ENCODE measurements at places on chromosomes 2 and 18.

DNA sequence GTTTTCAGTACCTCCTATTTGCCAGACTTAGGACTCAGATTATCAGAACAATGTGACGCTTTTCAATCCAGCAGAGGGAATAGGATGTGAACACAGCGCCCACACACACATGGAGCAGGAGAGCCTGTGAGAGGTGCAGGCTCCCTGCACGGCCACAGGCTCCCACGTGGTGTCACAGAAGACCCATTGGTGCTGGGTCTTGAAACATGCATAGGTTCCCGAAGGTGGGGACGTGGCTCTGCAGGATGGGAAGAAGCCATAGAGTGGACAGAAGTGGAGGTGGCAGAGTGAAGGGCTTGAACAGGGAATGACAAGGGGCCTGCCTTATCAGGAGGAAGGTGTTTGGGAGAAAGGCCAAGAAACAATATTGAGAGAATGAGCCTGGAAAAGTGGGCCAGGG lies 78.5 kb upstream of the BCL2L11 start:
- DNase-seq = no peak

- no peak for DNase-seq
These were observed 203.7 kb downstream of the HDAC4 start for GRCh38 chr2:239197146-239197545.

- DNase-seq = peak; percentile 10
These were observed 18.6 kb downstream of the THADA start for GRCh38 chr2:43576981-43577892.

DNA sequence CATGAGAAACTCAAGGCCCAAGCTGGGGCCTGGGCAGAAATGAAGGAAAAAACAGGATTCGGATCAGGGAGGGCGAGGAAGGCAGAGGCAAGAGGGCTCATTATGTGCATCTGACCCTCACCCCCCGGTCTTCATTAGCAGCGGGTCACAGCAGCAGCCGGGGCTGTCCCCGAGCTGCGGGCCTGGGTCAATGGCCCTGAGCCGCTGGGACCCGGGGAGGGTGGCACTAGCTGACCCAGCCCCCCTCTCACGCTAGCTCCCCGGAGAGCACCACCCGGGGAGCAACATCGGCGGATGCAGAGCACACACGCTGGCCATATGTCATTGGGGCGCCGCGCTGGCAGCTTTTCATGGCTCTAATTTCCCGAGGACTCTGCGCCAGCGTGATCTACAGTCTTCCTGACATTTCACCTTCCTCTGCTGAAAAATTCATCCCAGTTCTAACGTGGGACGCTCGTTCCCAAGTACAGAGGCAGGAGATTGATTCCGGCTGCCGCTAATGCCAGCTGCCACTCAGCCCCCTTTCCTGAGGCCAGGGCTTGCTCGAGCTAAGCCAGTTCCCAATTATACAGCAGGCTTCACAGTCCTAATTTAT lies 63.7 kb downstream of the EIPR1 start:
- no peak for DNase-seq

DNA sequence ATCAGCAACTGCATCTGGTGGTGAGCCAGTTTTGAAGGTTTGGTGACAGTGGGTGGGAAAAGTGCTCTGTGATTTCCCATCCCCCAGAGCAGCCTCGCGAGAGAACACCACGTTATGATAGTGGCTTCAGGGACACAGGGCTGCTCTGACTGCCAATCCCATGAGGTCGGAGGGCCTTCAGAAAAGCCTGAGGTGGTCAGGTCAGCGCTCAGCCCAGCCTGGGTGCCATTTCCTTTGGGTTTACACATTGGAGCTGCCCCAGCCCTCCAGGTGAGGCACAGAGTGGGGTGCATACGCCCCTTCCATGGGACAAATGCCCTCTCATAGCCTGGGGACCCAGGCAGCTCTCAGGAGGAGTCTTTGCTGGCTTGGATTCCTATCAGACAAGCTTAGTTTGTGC lies 126.8 kb downstream of the KCTD1 start:
- DNase-seq = no peak

DNA sequence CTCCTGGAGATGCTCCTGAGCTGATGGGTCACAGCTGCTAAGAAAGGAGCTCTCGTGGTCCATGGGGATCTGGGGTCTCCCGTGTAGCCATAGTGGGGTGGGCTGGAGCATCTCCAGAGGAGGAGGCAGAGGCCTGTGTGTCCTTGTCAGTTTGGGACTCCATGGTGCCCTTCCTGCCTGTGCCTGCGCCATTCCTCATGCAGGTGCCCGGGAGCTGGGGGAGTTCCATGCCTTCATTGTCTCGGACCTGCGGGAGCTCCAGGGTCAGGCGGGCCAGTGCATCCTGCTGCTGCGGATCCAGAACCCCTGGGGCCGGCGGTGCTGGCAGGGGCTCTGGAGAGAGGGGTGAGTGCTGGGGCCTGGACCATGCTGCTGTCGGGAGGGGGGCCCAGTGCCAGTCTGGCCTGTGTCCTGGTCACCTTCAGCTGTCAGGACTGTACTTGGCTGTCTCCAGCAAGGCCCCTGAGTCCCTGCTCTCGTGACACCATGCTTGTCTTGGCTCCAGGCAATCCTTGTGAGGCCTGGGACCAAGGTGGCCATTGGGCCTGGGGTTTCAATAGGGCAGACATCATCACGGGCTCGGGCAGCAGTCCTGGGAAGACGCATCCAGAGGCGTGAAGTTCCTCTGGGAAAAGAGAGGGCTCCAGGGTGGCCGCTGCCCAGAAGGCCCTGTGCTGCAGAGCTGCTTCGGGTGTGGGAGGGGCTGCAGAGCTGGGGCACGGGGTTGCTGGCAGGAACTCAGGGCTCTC lies 7.3 kb downstream of the CAPN10 start:
- DNase-seq = peak; percentile 0

- no peak for DNase-seq
These were observed 62.7 kb downstream of the PKP4 start for GRCh38 chr2:158519481-158519880.

DNA sequence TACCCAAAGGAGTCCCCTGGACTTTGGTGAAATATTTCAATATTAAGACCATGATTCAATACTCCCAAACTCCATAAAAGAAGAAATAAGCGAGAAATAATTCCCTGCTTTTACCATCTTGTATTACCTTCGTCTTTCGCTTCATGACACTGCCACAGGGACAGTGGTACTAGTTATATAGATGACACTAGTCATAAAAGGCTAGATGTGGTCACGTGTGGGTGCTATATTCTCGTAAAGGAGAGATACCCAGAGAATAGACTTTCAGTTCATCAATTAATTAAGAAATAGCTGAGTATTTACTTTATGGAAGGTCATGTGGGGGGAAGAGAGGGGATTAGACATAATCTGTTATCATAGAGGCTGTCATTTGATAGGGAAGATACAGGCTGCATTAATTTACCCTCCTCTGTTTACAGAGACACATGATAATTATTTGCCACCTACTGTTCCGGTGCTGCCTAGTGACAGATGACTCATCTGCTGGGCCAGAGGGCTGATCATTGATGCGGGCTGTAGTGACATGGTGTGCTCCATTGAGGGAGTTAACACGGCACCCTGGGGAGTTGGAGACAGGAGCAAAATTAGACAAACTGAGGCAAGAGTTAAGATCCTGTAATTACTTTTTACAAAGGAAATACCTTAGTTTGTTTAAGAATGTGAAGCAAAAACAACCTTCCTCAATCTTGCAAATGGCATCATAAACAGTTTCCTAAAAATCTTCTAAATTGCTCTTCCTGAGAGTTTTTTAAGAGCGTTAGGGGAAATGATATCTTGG lies 78.2 kb upstream of the ITGB6 start:
- DNase-seq = no peak

GRCh38 chr18:56975276-56975675 lies 171.6 kb upstream of the BOD1L2 start:
- no peak for DNase-seq

GRCh38 chr2:111707700-111708099 lies 176.3 kb downstream of the ANAPC1 start:
- no peak for DNase-seq

DNA sequence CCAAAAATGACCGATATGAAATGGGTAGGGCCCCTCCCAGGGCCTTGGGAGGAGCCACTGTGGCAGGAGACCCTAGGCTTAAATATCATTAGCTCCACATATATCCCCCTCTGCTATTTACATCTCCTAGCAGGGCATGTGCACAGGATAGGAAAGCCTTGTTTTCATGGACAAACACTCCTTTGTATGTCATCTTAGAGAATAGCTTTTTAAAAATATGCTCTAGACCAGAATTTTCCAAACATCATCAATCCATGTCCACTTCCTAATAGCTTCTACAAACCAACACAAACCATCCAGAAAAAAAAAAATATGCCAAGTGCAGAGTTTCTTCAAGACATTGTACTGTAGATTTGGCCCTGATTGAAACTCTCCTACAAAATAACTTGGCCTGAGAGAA lies 10.8 kb downstream of the DAPL1 start:
- DNase-seq = no peak

DNA sequence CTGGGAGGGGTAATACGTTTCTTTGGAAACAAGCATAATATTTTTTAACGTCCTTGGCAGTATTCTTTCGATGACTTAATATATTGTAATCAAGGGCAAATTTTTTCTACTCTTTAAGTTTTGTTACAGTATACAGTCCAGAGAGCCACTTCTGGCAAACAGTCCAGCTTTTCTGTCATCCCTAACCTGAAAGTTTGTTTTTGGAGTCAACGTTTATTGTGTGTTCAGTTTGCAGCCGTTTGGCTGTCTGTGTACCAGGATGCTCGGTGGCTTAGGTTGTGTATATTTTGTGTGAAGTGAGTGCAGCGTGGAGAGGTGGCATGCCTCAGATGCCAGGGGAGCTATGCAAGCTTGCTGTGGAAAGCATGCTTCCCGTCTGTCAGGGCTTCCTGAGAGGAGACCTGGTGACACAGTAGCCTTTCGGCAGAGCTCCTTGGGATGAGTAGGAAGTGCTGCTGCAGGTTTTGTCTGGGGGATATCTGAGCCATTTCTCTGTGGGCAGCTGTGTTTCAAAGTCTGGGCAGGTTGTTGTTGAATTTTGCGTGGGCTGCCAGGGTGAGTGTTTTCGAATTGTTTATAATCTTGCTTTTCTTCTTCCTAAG lies 14.7 kb downstream of the MAP3K20 start:
- no peak for DNase-seq

DNA sequence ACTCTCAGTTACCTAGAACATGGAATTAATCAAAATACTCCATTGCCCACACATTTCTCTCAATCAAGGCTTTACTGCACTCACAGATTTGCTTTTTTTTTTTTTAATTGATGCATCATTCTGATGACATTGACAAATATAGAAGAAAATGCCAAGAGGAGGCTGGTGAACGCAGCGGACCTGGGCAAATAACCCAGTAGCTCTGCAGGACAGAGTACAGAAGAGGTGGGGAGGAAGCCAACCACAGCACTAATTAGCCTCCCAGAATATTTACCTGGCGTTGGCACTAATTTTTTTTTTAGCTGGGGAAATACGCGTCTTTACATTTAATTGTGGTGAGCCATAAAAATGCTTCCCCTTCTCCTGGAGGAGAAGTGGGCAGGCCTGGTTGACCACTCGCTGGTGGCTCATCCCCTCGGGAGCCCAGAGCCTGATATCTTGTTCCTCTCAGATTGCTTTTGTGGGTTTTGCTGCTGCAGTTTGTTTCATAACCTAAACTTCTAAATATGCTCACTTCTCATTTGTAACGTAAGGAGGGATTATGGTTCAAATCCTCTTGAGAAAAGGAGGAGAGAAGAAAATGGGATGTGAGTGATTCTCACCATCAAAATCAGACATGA lies 165.8 kb upstream of the EPB41L3 start:
- DNase-seq = no peak

Measured in stimulated activated CD4-positive, alpha-beta T cell treated with anti-CD3 and anti-CD28 coated beads, Interleukin-4, amount 100 ng/mL, for 1 hour (primary cell).